ENCODE measurements at places on chromosomes 16 and 17. TPM values are rescaled to one million over a fixed set of nuclear protein-coding genes. Genes with fewer than 3 reads are reported as not detected.

PGS1 gene
- 41.5 TPM for total RNA-seq

DNA sequence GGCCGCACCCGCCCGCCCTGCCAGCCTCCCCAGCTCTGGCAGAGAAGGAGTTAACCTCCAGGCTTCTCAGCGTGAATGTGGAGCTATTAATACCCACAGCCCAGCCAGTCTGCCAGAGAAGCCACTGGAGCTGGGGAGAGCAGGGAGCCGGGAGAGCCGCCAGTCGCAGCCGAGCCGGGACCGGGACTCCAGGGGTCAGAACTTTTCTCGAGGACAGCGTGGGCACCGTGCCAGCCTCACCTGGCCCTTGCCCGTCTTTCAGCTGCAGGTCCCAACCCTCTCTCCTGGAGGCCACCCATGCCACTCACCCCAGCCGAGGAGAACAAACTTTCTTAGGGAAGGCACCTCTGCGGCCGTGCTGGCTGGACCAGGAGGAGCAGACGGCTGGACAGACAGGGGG, 33.8 kb upstream of the SBK1 start:
- no peak overlapping the region for H3K4me3 ChIP-seq
- no peaks in the 10 kb centered on the region for H3K36me3 ChIP-seq
- no peak overlapping the region for H3K27ac ChIP-seq
- peaks cover 14% of the 10 kb centered on the region for H3K27me3 ChIP-seq

GRCh38 chr17:40150276-40150675, 9.9 kb downstream of the CASC3 start:
- H3K4me1 ChIP-seq = peaks cover 15% of the 10 kb centered on the region
- H3K27me3 ChIP-seq = no peaks in the 10 kb centered on the region
- DNase-seq = peak; percentile 50
- no peaks in the 10 kb centered on the region for H3K36me3 ChIP-seq
- no peak overlapping the region for H3K4me3 ChIP-seq
- H3K27ac ChIP-seq = no peak overlapping the region

- peaks cover 16% of the 10 kb centered on the region for H3K36me3 ChIP-seq
- H3K27me3 ChIP-seq = no peaks in the 10 kb centered on the region
- H3K4me3 ChIP-seq = no peak overlapping the region
- DNase-seq = no peak
Observed at GRCh38 chr17:42005166-42005565, 12.1 kb downstream of the DNAJC7 start.

GRCh38 chr16:57475711-57476339, 10.5 kb downstream of the DOK4 start:
- H3K27me3 ChIP-seq = no peaks in the 10 kb centered on the region
- H3K27ac ChIP-seq = no peak overlapping the region
- H3K36me3 ChIP-seq = peaks cover 39% of the 10 kb centered on the region
- H3K4me3 ChIP-seq = no peak overlapping the region
- H3K4me1 ChIP-seq = peaks cover 33% of the 10 kb centered on the region

SPATA32 gene
- total RNA-seq = 0.06 TPM

DNA sequence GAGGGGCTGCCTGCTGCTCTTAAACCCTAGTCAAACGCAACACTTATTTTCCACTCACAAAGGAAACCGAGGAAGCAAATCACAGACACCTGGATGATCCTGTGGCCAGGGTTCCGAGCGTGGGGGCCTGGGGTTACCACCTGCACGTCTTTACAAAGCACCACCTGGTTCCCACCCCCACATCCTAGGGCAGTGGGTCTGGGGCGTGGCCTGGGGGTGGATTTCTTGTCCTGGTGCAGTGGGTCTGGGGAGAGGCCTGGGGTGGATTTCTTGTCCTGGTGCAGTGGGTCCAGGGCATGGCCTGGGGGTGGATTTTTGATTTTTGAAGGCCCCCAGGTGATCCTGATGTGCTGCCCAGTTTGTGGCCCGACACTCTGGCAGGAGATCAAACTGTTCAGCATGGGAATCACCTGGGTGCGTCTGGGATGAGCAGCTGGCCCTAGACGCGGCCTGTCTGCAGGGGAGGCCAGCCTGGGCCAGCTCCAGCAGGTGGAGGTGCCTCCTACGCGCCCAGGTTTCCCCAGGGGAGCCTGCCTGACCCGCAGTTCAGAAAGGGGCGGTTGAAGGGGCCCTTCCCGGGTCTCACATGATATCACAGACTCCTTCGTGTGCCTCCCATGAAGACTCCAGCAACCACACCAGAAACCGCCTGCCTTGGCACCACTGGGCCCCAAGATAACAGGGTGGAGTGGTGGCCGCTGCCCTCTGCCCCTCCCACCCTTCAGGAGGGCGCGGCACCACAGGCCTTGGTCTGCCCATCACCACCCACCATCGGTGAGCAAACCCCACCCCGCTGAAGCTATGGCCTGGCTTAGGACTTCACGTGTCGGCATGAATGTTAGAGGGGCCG, 6.3 kb downstream of the HAGH start:
- no peak overlapping the region for H3K27ac ChIP-seq
- H3K4me1 ChIP-seq = peaks cover 21% of the 10 kb centered on the region
- no peaks in the 10 kb centered on the region for H3K27me3 ChIP-seq
- no peaks in the 10 kb centered on the region for H3K36me3 ChIP-seq
- no peak overlapping the region for H3K4me3 ChIP-seq
- no peak for DNase-seq

HSD3B7 gene
- 30.1 TPM for total RNA-seq

GRCh38 chr16:82735673-82736091, 108.9 kb downstream of the CDH13 start:
- no peaks in the 10 kb centered on the region for H3K4me1 ChIP-seq
- H3K27ac ChIP-seq = no peak overlapping the region
- H3K4me3 ChIP-seq = no peak overlapping the region
- DNase-seq = no peak

GRCh38 chr17:17093764-17094163, 51.5 kb downstream of the MPRIP start:
- no peak for DNase-seq
- no peak overlapping the region for H3K4me3 ChIP-seq
- H3K36me3 ChIP-seq = peaks cover 10% of the 10 kb centered on the region
- peaks cover 34% of the 10 kb centered on the region for H3K4me1 ChIP-seq
- H3K27me3 ChIP-seq = no peaks in the 10 kb centered on the region
- peak overlapping the region; percentile 25 for H3K27ac ChIP-seq

DNA sequence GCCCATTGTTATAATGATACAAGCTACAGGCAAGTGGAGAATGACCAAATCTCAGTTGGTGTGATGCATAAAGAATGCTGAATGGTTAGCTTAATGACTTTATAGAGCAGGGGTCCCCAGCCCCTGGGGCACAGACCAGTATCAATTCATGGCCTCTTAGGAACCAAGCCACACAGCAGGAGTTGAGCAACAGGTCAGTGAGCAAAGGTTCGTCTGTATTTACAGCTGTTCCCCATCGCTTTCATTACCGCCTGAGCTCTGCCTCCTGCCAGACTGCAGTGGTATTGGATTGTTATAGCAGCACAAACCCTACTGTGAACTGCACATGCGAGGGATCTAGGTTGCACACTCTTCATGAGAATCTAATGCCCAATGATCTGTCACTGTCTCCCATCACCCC, 114.0 kb upstream of the ZFHX3 start:
- no peak overlapping the region for H3K4me3 ChIP-seq
- no peaks in the 10 kb centered on the region for H3K36me3 ChIP-seq
- DNase-seq = no peak

GRCh38 chr17:65785109-65785508, 223.7 kb upstream of the AXIN2 start:
- no peak overlapping the region for H3K4me3 ChIP-seq
- peak overlapping the region; percentile 79 for H3K27ac ChIP-seq
- no peak for DNase-seq
- H3K36me3 ChIP-seq = no peaks in the 10 kb centered on the region
- H3K27me3 ChIP-seq = no peaks in the 10 kb centered on the region
- peaks cover 14% of the 10 kb centered on the region for H3K4me1 ChIP-seq

GRCh38 chr16:15873301-15873700, 15.1 kb downstream of the CEP20 start:
- no peaks in the 10 kb centered on the region for H3K27me3 ChIP-seq
- H3K36me3 ChIP-seq = peaks cover 17% of the 10 kb centered on the region
- no peak overlapping the region for H3K27ac ChIP-seq
- no peak for DNase-seq

UMOD gene
- total RNA-seq = not detected

DYNLRB2 gene
- total RNA-seq = 4.1 TPM

FN3K gene
- 54.8 TPM for total RNA-seq

- H3K4me3 ChIP-seq = no peak overlapping the region
- H3K36me3 ChIP-seq = no peaks in the 10 kb centered on the region
- no peak overlapping the region for H3K27ac ChIP-seq
- H3K4me1 ChIP-seq = no peaks in the 10 kb centered on the region
- no peaks in the 10 kb centered on the region for H3K27me3 ChIP-seq
- DNase-seq = no peak
Observed at GRCh38 chr17:33642002-33642401, 348.9 kb upstream of the ASIC2 start.

SGCA gene
- total RNA-seq = 2.1 TPM

- H3K4me1 ChIP-seq = peaks cover 36% of the 10 kb centered on the region
- no peak for DNase-seq
- peak overlapping the region; percentile 5 for H3K27ac ChIP-seq
- peak overlapping the region; percentile 60 for H3K4me3 ChIP-seq
Observed at GRCh38 chr17:69326377-69327059, 415 bp downstream of the ABCA5 start.

GRCh38 chr16:89573826-89574680, 1.5 kb upstream of the CPNE7 start:
- H3K4me1 ChIP-seq = no peaks in the 10 kb centered on the region
- no peaks in the 10 kb centered on the region for H3K36me3 ChIP-seq
- no peak overlapping the region for H3K4me3 ChIP-seq
- H3K27ac ChIP-seq = no peak overlapping the region
- no peak for DNase-seq
- peaks cover 32% of the 10 kb centered on the region for H3K27me3 ChIP-seq

GRCh38 chr16:87542531-87543102, 49.8 kb upstream of the ZCCHC14 start:
- H3K4me1 ChIP-seq = no peaks in the 10 kb centered on the region
- no peaks in the 10 kb centered on the region for H3K27me3 ChIP-seq
- DNase-seq = no peak
- H3K4me3 ChIP-seq = no peak overlapping the region

DNA sequence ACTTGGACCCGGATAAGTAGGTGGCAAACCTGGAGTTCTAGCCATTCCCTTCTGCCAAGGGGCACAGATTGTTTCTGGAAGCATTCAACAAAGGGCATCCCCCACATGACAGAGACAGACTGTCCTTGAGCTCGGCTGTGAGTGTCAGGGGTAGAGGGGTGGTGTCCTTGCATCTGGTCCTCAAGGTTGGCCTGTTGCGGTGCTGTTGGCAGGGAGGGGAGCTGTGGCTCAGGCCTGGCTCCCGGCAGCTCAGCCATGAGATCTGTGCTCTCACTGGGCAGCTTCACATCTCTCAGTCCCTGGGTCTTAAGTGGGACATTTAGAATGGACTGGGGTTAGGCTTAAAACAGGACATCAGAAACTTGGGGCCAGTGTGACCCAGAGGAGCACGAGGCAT, 20.4 kb downstream of the CCDC182 start:
- peaks cover 12% of the 10 kb centered on the region for H3K4me1 ChIP-seq
- H3K36me3 ChIP-seq = no peaks in the 10 kb centered on the region
- no peak for DNase-seq
- no peaks in the 10 kb centered on the region for H3K27me3 ChIP-seq

GRCh38 chr16:82328881-82329469, 159.0 kb upstream of the MPHOSPH6 start:
- no peaks in the 10 kb centered on the region for H3K27me3 ChIP-seq
- no peak overlapping the region for H3K27ac ChIP-seq
- no peaks in the 10 kb centered on the region for H3K4me1 ChIP-seq
- no peak overlapping the region for H3K4me3 ChIP-seq
- no peaks in the 10 kb centered on the region for H3K36me3 ChIP-seq

MYH2 gene
- total RNA-seq = not detected

DNA sequence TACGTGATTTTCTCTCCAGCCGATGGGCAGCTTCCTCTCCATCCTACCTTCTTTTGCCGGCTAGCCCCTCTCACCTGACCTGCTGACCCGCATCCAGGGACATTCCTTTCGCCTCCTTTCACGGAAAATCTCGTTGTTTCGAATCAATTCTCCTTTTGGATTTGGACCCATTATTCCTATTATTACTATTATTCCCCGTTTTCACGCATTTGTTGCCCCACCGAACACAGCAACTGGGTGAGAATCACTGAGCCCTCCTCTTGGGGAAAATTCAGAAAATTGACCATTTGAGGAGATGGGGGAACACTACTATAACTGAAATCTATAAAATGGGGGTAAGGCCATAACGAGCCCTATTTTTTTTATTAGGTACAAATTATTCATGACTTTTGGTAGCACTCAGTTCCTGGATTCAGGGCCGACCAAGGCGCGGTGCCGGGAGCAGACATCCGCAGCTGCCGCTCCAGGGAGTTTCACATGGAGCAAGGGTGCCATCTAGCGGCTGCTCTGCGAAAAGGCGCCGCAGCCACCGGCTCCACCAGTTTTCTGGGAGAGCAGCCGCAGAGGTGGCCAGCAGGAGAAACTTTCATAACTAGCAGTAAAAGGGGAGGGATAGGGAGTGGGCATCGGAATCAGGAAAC, 3.3 kb upstream of the HOXB8 start:
- H3K4me1 ChIP-seq = peaks cover 6% of the 10 kb centered on the region
- H3K36me3 ChIP-seq = no peaks in the 10 kb centered on the region
- DNase-seq = peak; percentile 86
- no peak overlapping the region for H3K27ac ChIP-seq
- no peak overlapping the region for H3K4me3 ChIP-seq

- peaks cover 6% of the 10 kb centered on the region for H3K4me1 ChIP-seq
- H3K27me3 ChIP-seq = no peaks in the 10 kb centered on the region
- no peak for DNase-seq
- H3K27ac ChIP-seq = no peak overlapping the region
- no peak overlapping the region for H3K4me3 ChIP-seq
Observed at GRCh38 chr17:82835766-82836512, 3.9 kb downstream of the ZNF750 start.

DNA sequence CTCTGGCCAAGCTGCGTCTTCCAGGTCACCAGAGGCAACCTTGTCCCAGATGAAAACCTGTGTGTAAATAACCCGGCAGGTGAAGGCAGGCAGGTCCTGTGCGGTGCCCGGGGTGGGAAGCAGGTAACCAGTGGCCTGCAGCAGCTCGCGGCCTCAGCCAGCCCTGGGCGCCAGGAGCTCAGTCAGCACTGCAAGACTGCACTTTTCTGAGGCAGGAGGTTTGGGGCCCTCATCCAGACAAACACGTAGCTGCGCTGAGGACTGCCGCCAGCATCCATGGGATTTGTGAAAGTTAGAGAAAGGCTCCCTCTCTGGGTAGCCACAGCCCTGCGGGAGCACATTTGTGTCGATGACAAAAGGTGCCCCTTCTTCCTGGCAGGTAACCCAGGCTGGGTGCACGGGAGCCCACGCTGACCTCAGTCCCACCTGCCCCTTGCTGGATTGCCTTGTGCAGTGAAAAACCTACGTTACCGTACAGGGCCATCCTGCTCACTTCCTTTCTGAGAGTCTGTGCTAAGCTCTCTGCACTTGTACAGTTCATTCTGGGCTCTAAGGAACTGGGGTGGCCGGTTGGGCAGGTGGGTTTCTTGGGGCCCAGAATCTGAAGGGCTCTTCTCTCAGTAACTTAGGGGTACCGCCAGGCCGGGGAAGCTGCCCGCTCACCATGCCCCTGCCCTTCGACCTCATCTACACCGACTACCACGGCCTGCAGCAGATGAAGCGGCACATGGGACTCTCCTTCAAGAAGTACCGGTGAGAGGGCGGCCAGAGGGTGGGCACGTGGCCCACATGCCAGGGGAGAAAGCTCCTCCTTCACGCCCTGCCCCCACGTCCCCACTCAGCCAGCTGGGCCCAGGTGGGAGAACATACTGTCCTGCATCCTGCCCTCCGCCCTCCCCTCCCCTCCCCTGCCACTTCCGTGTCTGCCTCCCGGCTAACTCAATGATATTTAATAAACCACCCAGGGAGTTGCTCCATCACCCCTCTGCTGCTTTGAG, 56.4 kb downstream of the MGAT5B start:
- H3K4me3 ChIP-seq = no peak overlapping the region
- no peaks in the 10 kb centered on the region for H3K27me3 ChIP-seq
- no peaks in the 10 kb centered on the region for H3K36me3 ChIP-seq
- no peak for DNase-seq

TXNDC11 gene
- 38.3 TPM for total RNA-seq

All from adrenal gland (tissue), 19 donors.